HS-27A (cell line): ENCODE measurements at places on chromosomes 1 and 21.

DNA sequence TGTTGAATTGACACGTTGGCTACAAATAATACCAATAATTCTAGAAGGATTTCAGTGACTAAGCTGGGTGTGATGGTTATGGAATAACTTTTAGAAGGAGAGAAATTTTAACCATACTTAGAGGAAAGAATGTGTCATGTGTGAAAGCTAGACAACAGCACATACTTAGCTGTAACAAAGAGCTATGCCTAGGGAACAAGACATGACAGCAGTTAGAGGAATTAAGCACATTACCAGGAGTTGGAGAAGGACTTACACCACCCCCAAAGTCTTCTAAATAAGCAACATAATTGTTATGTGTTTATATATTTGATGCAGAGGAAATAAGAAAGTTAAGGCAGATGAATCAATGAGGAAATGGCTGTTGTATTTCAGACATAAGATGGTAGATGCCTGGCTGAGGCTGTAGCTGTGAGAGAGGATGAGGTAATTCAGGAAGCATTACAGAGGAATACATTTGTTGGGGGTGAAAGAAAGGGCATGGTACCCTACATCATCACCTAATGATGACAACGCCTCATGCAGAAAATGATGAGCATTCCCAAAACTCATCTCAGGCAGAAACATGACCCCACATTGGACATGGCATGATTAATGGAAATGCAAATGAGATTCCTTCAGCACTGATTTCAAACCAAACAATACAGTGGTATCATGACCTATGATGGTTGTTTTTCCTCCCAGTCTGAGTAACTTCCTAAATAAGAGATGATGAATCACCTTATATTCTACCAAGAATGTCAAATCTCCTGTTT is 211.5 kb downstream of the LHX8 start:
- DNase-seq = no peak

- no peak for DNase-seq
These were observed 203.2 kb downstream of the SDCCAG8 start for GRCh38 chr1:243459059-243459458.

DNA sequence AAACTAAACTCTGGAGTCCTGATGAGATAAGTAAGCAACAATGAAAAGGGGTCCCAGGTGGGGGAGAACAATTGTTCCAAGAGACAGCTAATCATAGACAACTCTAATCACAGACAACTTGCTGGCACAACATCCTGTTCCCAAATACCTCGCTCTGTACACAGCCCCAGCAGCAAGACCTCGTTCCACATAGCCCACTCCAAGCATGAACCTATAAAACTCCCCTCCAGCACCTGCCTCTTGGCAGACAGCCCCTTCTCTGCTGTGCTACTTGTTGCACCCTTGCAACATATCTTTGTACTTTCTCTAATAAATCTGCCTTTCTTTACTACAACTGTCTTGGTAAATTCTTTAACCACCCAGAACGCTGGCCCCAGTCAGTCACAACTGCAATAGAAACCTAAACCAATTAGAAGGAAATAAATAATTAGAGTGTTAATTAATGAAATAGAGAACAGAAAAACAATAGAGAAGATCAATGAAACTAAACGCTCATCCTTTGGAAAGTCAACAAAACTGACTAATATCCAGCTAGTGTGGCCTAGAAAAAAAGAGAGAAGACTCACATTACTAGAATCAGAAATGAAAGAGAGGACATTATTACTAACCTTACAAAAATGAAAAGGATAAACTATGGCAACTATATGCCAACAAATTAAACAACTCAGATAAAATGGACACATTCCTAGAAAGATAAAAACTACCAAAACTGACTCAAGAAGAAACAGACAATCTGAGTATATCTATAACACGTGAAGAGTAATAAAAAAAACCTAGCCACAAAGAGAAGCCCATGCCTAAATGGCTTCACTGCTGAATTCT is 36.1 kb downstream of the LRRC40 start:
- DNase-seq = no peak

- DNase-seq = no peak
These were observed 323.1 kb upstream of the NFIA start for GRCh38 chr1:60759291-60759690.

GRCh38 chr1:154182344-154183045 is 9.4 kb downstream of the TPM3 start:
- DNase-seq = no peak

DNA sequence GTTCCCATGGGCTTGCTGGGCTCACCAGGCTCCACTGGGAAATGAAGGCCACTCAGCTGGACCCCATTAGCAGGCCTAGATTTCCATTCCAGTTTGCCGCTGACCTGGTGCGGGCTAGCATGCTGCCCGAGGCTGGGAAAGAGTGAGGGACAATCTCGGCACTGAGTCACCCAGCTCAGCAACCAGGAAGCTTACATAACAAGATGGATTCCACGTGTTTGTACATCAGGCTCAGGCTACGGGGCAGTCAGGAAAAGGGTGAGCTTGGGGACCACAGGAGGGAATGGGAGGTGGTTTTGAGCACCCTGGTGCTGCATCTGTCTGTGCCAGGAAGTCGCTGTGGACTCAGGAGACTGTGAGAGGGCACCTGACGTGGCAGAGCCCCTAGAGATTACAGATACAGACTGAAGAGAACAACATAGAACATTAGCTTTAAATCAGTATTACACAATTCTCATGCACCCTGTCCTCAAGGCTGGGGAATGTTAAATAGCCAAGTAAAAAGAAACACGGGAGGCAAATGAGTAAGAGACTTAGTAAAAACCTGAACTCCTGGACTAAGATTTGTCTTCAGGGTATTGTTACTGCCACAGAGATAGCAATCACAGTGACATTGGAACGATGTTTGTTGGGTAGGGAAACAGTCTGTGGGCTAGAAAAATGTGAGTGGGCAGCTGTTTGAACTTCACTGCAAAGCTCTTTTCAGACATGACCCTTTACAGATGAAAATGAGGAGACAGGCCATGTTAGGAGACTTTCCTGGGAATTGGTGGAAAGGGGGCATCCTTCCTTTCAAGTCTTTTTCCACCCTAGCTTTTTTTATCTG is 51.1 kb downstream of the GLUL start:
- no peak for DNase-seq

DNA sequence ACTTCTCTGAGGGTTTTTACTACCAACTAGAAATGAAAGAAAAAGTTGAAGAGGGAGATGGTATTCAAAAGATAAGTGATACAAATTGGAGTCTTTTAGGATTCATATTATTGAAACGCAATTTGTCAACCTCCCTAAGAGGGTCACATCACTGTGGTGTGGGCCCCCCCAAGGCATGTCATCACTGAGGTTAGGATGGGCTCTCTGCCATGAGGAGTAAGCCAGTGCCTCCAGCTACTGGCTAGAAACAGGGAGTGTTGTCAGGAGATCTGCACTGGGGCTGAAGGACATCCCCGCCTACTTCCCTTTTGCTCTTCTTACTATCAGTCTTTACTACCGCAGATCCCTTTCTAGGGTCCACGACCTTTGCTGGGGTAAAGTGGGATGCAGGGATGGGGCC is 25.9 kb downstream of the ITSN1 start:
- no peak for DNase-seq

DNA sequence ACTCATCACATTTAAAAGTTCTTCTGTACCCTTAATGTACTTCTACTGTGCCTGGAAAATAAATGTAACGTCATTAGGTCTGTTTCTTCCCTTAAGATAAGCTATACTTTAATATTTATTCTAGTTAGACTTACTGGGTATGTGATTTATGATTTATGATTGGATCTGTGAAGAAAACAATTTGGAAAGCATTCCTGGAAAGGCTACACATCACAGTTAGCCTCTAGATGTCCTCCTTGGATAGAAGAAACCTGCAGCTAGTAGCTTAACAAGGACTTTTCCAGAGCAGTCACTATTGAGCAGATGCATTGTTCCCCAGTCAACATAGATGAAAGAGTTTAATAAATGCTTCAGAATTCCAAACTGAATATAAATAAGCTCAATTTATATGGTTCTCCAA is 22.2 kb upstream of the ABL2 start:
- DNase-seq = no peak

DNA sequence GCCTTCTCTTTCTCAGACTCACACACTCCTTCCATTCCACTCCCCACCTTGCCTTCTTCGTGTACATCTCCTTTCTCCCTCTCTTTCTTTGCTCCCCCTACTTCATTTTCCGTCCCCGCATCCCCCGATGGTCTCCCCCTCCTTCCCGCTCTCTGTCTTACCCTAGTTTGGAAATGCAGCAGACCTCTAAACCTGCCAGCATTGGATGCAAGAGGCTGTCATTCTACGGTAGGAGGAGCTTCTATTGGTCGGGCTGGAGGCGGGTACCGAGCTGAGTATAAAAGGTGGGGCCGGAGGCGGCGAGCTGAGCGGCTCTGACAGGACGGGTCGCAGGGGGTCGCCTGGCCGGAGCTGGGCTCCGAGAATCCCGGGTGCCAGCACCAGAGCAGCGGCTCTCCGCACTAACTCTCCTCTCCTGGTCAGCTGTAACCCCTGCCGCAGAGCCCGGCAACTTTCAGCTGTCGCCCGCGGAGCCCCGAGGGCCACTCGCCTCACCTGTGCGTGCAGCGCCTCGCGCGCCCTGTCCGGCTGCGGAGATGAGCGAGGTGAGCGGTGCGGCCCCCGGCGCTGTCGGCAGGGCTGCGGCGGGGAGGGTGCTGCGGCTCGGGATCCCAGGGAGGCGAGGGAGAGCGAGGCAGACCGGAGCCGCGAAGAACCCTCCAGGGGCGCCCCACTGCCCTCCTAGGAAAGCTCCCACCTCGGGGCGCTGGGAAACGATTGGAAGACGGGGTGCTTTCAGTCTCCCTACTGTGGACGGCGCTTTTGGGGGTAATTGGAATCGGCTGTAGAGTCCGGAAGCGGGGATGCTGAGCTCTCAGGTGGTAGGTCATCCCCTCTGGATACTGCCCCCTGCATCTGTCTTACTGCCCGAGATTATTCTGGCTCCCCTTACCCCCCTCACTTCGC is at the start of gene PCP4L1:
PCP4L1 (plus strand) TSS at position 307 of the 906 bp plus-strand sequence; CDS start at position 537, 230 bp downstream.
- DNase-seq = no peak

GRCh38 chr21:44724926-44725325 is 13.6 kb upstream of the TSPEAR start:
- no peak for DNase-seq

DNA sequence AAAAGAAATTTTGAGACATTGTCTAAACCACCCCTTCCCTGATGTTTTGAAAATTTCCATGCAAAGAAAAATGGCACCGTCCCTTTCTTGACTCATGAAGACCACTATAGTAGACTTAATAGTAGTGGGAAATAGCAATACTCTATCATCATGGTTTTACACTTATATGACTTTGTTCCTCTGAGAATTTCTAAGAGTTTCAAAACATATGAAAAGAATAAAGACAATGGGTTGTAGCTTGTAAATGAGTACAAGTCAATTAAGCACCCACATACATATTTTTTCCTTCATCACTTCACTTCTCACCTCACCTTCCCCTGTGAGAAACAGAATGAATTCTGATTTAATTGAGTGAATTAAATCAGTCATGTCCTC is 151.7 kb downstream of the LYPLAL1 start:
- DNase-seq = no peak

GRCh38 chr21:21196087-21196486 is 197.9 kb downstream of the NCAM2 start:
- DNase-seq = no peak

DNA sequence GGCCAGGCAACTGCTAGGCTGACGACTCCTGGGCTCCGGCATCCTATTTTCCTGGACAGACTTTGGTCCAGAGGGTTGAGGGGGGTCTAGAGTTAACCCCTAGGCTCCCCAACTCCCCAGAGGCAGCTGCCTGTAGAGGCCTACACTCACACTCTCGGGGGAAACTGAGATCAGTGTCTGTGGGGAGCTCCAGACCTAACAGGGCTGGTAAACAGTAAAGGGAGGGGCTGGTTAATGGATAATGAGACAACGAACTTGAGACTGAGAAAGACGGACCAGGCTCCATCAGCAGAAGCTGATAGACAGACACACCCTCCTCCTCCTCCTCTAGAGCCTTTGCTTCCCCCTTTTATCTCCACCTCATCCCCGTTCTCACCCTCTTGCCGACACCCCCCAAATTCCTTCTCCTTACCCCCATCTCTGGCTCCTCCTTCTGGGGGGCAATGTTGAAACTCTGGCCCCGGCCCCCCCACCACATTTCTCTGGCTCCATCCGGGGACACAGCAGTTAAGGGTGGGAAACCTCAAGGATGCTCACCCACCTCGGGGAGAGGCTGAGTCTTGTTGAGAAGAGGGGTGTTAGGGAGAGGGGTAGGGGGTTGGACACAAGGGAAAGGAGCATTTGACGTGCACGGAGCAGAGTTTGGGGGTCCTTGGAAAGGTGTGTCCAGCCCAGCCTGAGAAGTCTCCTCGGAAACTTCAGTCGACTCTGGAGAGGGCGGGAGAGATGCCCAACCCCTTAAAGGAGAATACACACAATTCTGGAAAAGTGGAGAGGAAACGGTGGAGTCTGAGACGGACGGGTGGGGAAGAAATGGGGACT is at the start of gene MTMR11:
MTMR11 (minus strand) TSS at position 710 of the 822 bp plus-strand sequence; CDS start at position 478, 232 bp downstream.
- no peak for DNase-seq

DNA sequence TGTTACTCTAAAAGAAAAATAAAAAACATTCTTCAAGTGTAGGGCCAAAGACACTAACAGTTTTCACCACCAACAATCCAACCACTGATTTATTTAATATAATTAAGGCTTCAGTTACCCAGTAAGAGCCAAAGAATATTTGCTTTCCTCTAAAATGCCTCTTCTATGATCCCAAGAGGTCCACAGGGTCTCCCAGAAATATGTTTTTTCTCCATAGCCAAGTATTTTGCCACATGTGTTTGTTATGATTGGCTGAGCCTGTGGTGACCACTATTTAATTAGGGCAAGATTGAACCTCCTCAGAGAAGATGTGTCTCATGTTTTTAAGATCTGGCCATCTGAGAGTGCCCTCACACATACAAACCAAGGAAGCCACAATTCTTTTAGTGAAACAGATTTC is 135.9 kb downstream of the TPR start:
- no peak for DNase-seq

GRCh38 chr1:245621589-245621988 is 466.8 kb downstream of the KIF26B start:
- no peak for DNase-seq

DNA sequence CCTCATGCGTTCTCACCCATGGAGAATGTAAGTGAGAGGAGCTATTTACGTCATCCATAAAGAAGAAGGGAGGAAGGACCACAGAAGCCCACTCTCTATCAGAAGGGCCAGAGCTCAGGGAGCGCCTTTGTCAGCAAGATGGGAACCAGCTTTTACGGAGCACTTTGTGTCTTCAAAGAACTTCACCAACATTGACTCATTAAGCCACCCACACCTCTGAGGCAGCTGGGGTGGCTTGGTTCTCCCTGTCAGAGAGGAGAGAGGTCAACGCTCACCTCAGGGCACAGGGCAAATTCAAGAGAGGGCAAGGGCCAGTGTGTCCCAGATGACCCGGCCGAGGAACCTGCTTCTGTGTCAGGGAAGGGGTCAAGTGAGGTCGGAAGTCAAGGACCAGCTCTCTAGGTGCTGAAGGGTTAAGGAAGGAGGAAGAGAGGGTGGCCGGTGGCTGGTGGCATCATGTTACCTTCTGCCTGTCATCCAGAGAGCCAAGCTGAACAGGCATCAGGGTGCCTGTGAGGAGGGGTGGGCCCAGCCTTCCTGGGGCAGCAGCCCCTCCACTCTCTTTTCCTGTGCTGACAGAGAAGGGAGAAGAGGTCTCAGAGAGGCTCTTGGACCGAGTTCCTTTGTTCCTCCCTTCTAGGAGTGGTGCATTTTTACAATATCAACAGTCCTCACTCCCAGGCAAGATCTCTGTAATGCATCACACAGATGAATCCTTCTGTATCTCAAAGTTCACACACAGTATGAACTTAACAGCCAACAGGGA is 109.0 kb downstream of the ETS2 start:
- no peak for DNase-seq

- DNase-seq = no peak
These were observed 40.9 kb downstream of the PTGFRN start for GRCh38 chr1:116950517-116951199.
